Nucleus accumbens (tissue), 56 donors: ENCODE measurements at places on chromosomes 6 and 20.

GRCh38 chr20:34538671-34539123, 19.8 kb upstream of the MAP1LC3A start:
- peak; percentile 10 for DNase-seq

DNA sequence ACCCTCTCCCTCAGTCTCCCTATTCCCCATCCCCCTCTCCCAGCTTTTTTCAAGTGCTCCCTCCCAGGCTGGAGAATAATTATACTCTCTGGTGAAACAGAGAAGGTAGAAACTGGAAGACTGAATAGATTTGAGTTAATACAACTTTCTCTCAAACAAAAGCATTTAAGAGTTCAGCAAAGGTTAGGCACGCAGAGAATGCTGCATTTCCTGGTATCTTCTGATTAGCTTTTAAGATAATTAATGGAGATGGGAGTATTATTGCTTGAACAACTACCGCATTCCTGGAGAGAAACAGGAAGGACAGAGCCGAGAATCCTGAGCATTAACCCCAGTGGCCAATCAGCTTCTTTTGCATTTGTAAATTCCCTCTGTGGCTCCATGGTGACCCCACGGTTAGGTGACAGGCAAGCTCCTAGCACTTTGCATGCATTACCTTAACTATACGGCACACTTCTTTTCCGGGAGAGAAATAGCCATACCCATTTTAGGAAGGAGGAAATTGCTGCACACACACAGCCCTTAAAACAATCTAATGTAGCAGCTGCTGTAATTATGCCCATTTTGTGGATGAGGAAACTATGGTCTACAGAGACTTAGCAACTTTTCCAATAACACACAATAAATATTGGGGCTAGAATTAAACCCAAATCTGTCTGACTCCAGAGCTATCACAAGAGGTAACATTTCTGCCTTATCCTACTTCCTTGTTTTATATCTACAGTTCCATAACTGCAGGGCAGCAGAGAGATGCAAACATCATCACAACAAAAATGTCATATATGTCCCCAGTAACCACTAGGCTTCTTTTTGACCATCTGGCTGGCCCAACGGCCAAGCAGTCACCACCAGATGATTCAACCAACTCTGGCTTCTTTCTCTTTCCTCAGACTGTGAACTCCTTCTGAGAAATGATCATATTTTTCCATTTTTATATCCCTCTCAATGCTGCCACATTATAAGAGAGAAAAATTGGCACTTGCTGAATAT, 169.9 kb downstream of the CD24 start:
- DNase-seq = no peak

DNA sequence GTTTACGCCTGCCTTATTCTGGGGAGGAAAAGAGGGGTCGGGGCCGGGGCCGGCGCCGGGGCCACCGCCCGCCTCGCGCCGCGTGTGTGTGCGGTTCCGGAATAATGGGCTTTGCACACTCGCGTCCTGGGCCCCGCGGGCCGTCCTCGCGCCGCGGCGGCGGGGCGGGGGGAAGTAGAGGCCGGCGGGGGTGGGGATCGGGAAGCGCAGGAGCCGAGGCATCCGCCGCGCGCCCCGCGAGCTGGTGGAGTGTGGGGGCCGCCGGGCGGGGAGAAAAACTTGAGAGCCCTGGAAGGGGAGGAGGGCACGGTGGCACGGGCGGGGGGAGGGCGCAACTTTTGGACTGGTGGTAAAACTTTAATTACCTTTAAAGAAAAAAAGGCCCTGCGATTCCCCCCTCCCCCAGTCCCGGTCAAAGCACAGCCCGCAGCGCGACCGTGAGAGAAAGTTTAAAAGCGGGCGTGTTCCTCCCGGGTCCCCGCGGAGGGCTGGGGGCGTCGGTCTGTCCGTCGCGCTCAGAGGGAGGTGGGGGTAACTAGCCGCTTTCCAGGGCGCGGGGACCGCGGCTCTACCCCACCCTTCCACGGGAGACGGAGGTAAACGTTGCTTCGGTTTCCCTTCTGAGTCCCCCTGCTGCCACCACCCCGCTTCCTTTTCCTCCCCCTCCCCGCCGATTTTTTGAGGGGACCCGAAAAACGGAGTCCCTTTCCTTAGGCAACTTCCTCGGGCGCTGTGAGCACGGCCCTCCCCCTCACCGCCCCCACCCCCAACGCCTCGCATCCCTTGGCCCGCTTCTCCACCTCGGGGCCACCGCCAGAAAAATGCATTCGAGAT, 1.9 kb downstream of the L3MBTL3 start:
- DNase-seq = no peak

DNA sequence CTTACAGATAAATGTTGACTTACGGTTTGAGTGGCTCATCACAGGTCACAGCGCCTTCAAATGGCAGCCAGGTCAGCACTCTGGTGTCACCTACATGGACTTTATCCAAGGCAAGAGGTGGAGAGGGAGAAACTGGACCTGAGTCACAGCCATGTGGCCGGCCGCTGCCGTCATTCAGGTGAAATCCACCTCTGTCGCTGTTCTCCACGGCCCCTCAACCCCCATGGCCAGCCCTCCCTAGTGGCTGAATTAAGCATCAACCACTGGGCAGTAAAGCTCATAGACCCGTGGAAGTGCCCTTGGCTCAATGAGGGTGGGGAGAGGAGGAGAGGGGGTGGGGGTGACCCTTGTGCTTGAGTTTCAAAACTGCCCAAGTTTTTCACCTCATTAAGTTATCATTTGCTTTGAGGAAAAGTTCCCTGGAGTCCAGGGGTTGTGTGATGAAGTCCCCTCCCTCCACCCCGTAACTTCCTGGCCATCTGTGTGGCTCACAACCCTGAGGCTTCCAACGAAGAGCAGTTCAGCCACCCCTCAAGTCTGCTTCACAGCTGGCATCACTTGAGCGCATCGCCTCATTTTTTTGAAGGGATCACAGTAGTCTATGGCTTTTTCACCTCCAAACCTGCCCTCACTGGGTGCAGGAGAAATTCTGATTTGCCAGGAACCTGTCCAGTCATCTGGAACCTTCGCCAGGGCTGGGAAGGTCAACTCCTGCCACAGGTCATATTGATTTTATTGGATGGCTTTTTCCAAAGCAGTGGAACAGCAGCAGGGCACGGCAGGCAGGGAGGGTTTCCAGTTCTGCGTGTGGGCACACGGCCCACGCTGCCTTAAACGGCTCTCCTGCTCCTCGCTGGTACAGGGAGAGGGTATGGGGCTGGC, 43.5 kb upstream of the APCDD1L start:
- no peak for DNase-seq

DNA sequence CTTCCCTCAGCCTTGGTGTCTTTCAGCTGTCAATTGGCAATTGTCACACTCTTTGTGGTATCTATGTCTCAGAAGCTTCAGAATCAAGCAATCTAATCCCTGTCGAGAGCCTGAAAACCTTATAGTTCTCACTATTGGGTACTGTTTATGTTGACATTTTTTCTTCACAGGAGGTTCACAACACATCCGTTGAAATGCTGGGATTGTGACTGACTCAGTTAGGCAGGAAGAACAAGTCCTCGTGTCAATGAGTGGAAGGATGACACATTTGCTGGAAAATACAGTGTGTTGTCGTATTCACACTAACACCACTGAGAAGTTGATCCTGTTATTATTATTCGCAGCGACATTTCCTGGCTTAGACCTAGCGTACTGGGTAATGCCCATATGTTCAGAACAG, 163.9 kb upstream of the CITED2 start:
- no peak for DNase-seq

DNA sequence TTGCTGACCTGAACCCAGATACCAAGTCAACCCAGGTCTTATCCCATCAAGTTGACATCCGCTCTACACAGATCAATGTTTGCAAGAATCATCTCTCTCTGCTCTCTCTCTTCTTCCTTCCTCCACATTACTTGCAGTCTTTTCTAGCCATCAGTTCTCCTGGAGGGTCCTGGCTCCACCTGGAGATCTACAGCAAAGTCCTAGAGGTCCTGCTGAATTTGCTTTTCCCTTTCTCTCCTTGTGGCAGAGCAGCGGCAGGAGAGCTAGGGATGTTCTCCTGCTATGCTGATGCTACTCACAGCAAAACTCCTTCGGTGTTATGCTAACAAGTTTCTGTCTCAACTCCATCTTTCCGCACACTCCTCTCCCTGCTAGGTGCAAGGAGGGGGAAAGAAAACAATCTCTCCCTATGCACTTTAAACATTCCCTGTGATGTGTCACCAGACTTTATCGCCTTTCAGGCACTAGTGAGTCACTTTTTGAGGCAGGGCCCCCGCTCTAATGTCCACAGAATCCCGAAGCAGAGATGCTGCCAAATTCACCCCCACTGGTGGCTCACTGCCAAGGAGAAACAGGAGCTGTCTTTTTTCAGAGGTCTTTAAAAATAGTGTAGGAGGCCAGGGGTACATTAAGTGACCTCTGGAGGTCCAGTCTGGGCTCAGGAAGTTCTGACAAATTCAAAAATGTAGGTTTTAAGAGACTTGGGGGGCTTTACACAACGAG, 62.6 kb downstream of the FAM50B start:
- peak; percentile 69 for DNase-seq

DNA sequence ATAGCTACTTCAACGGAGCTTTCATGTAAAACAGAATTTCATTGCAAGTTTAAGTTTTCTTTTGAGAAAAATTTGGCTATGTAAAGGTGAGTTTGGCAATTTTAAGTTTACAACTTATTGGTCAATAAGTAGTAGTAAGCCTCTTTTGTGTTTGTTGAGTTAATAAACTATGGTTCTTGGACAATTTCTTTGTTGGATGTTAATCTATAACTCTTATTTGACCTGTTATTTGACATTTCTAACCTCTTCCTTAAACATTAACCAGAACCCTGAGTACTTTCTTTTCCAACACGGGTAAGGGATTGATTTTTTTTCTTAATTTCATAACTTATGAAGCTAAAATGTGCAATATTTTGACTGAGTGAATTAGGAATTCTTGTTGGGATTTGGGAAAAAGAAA, 354.4 kb downstream of the PRKN start:
- DNase-seq = no peak

- no peak for DNase-seq
Observed at GRCh38 chr20:341682-342081, 5.2 kb upstream of the NRSN2 start.

- peak; percentile 92 for DNase-seq
Observed at GRCh38 chr20:50415516-50416268, 94.5 kb upstream of the PTPN1 start.

GRCh38 chr6:31083742-31084354, 28.5 kb downstream of the C6orf15 start:
- no peak for DNase-seq

DNA sequence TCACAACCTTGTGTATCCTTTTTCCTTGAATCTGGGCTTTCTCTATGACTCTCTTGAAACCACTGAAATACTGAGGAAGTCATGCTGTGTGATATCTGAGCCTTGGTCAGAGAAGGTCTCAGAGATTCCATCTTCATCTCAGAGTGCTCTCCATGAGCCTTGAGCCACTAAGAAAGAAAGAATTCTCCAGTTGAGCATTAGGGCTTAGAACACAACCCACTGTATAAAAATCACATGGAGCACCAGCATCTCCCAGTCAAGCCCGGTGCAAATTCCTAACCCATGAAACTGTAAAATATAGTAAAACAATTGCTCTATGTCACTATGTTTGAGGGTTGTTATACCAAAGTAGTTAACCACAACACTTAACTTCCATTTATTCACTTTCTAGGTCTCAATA, 181.4 kb downstream of the MOXD1 start:
- DNase-seq = no peak
